CD4-positive, alpha-beta T cell (primary cell): ENCODE measurements at places on chromosomes 13 and 19.

- peak; percentile 13 for DNase-seq
These were observed 18.3 kb downstream of the PABPC3 start for GRCh38 chr13:25114220-25114619.

- DNase-seq = no peak
These were observed 209.9 kb downstream of the TEX29 start for GRCh38 chr13:111530137-111530870.

- DNase-seq = no peak
These were observed 775.9 kb upstream of the KLHL1 start for GRCh38 chr13:70884196-70884595.

DNA sequence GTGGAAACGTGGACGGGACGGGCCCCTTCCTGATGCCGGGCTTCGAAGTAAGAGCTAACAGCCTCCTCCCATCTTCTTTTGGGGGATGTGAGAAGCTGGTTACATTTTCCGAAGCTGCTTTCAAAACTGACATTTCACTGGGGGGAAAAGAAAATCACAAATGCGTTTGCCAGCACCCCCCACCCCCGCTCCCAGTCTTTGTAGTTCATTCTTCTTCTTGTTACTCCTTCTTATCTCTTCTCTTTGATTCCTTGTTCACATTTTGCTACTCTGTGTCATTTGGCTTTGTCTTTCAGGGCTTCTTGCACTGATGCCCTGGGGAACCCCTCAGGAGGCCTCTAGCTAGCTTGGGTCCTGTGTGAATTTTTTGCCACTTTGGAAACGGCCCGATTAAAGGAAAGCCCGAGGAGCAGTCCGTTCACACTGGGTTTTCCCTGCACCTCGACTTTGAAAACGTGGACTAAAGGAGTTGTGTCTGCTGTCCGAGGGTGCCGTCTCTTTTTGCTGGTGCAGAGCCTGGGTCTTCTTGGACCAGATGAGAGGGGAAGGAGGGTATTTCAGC is 1.3 kb downstream of the CARM1 start:
- DNase-seq = no peak

DNA sequence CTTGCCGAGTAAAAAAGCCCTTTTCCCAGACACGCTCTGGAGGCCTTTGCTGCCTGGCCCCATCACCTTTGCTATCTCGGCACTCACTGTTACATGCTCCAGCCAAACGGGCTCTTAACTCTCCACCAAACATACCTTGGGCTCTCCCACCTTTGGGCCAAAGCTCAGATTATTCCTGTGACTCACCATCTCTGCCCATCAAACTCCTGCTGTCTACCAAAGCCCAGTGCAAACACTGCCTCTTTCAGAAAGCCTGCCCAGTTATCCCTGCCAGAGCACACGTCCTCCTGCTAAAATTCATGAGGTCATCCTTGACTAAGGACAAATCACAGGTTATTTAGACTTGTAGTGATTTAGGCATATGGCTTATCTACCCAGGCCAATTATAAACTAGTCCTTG is 48.1 kb upstream of the SERPINE3 start:
- DNase-seq = no peak

DNA sequence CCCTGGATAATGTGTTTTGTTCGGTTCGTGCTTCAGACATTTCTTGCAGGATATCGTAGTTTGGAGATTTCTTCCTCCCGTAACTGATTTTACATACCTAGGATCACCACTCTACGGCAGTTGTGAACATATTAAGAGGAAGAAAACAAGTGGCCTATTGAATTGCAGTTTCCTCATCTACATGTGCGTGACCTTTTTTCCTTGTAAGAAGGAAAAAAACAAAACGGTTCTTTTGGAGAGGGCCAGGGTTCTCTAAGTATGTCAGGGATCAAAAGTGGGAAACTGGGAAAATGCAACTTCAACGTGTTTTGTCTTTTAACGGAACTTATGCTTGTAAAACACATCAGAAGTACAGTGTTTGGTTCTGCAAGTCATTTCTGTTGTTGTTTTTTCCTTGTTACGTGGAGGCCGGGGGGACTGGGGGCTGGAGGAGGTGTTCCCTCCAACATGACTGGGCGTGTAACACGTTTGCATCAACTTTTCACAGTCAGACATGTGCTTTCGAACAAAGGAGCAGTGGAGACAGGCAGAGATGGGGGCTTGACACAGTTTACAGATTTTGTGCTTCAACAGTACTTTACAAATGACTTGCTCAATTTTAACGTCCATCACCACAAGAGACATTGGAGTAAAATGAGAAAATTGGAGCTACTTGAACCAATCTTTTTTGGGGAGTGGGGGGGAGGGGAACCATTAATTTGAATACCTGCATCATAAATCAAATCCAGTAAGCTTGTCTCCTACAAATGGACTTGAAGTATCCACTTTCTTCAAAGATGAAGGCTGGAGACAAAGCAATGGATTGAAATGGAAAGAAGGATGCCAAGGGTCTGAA is 3.8 kb downstream of the ZC3H4 start:
- DNase-seq = peak; percentile 32

DNA sequence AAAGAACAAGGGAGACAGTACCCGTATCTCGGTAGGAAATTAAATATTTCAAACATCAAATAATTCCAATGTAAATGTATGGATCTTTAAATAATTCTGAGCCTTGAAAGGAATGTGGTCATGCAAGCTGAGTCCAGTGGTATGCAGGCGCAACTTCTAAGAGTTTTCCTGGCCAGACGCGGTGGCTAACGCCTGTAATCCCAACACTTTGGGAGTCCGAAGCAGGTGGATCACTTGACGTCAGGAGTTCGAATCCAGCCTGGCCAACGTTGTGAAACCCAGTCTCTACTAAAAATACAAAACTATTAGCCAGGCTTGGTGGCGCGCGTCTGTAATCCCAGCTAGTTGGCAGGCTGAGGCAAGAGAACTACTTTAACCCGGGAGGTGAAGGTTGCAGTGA is 1.1 kb upstream of the ZNF845 start:
- no peak for DNase-seq

- DNase-seq = no peak
These were observed 123.9 kb upstream of the VSTM2B start for GRCh38 chr19:29401712-29402421.

GRCh38 chr19:5580161-5580571 is 12.4 kb upstream of the TINCR start:
- no peak for DNase-seq

GRCh38 chr13:35780613-35781012 is 304.1 kb upstream of the MAB21L1 start:
- DNase-seq = no peak

- no peak for DNase-seq
These were observed 640.7 kb downstream of the LIG4 start for GRCh38 chr13:107574517-107575210.

- DNase-seq = no peak
These were observed at the start of gene NCAN for GRCh38 chr19:19211499-19212420. TSS of gene NCAN (plus strand) at chr19:19211958. CDS start at chr19:19216954, 4,996 bp downstream.

DNA sequence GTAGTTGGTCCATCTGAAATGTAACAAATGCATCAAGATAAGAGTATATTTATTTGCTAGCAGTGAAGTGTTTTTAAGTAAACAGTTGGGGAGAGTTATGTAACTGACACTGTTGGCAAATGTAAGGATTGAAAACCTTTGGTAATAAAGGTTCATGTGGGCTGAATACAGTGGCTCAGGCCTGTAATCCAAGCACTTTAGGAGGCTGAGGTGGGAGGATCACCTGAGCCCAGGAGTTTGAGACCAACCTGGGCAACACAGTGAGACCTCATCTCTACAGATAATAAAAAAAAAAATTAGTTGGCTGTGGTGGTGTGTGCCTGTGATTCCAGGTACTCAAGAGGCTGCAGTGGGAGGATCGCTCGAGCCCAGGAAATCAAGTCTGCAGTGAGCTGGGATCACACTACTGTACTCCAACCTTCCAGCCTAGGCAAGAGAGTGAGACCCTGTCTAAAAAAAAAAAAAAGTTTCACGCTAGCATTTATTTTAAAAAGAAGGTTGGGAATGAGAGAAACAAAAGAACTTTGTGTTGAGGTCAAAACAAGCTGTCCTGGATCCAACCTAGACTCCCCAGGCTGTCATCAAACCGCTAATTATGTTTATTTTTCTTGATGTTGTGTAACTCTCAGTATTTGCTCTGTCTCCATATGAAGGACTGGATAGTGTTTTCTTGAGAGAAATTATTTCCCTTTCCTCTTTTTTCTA is 20.7 kb downstream of the SETDB2 start:
- DNase-seq = no peak

- DNase-seq = no peak
These were observed 11.9 kb upstream of the GDF15 start for GRCh38 chr19:18373892-18374629.

DNA sequence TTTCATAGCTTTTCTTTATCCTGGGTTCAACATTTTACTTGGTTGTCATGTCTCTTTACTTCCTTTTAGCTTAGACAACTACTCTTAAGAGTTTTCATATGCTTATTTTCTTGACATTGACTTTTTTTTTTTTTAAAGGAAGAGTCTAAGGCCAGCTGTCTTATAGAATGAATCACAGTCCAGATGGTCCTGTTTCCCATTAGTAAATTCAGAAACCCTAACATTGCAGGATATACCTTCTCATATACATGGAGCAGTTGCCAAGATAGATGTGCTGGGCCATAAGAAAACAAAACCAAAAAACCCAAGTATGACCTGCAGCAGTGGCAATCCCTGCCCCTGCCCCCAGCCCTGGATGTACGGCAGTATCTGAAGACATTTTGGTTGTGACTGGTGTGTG is 72.8 kb downstream of the COG3 start:
- no peak for DNase-seq

DNA sequence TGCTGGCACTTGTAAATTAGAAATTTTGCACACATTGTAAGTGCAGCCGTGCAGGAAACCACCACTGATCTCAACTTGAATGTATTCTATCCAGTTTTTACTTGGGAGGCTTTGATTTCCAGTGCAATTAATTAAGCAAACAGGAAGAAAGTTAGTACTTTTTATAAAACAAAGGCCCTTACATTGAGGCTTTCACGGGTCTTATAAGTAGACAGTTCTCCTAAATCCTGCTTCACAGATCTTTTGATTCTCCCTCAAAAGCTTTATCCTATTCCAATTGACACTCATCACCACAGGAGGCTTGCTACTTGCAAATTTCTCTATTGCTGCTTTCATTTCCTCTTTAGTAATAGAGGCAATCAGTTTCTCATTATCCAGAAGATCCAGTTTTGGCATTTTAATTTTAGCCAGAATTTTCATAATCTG is 90.1 kb downstream of the ERCC5 start:
- no peak for DNase-seq

GRCh38 chr19:45424191-45425058 is 708 bp upstream of the ERCC1 start:
- DNase-seq = no peak

DNA sequence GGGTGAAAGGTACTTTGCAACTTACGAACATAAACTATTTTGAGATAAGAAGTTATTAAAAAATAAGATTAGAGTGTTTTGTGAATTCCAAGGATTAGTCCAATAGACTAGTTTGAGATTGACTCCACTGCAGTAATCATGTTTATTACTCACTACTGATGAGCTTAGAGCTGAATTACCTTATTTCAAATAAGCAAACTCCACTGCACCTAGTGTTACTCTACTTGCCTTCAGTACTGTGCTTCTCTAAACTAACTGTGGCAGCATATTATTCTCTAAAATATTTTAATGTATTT is 111.7 kb downstream of the MIPEP start:
- no peak for DNase-seq

- DNase-seq = no peak
These were observed 5.1 kb upstream of the FXYD5 start for GRCh38 chr19:35149463-35149862.

- DNase-seq = no peak
These were observed 180.9 kb downstream of the PCCA start for GRCh38 chr13:100269837-100270236.

DNA sequence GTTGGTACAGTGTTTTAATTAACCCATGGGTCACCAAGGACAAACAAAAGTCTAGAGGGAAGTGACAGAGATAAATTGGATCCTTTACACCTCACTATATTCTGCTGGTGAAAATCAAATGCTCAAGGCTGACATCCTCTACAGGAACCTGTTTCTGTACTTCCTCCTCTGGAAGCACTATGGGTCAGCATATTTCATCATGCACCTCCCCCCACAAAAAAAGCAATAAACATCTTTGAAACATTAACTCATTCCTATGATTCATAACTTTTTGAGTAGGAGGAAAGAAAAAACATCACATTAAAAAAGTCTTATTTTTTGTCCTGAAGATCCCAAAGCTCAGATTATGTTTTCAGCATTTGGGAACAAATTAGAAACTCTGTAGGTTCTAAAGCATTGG is 588.3 kb upstream of the SGCG start:
- no peak for DNase-seq

GRCh38 chr19:48990400-48990799 is 2.7 kb downstream of the GYS1 start:
- no peak for DNase-seq

- DNase-seq = no peak
These were observed 7.3 kb downstream of the NOP53 start for GRCh38 chr19:47752440-47753211.

GRCh38 chr19:50564229-50565105 is 3.8 kb downstream of the LRRC4B start:
- DNase-seq = no peak

DNA sequence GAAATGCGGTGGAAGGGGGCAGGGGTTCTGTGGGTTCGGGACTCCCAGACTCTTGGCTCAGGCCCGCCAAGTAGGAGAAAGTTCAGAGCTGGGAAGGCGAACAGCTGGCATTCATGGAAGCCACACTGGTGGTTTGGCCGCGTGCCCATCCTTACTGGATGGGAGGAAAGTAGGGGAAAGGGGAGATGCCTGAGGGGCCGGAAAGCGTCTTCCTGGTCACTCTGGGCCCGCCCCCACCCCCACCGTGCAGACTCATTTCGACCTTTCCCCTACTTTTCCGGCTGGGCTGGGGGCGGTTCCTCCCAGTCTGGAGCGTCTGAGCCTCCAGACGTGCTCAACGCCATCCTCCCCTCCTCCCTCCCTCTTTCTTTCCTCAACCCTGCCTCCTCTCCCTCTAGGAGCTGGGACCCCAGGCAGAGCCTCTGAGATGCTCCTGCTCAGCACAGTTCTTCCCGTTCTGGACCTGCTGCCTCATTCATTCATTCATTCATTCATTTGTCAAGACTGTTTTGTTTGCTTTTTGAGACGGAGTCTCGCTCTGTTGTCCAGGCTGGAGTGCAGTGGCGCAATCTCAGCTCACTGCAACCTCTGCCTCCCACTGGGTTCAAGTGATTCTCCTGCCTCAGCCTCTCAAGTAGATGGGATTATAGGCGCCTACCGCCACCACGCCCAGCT is 3.5 kb downstream of the ANGPTL4 start:
- no peak for DNase-seq

DNA sequence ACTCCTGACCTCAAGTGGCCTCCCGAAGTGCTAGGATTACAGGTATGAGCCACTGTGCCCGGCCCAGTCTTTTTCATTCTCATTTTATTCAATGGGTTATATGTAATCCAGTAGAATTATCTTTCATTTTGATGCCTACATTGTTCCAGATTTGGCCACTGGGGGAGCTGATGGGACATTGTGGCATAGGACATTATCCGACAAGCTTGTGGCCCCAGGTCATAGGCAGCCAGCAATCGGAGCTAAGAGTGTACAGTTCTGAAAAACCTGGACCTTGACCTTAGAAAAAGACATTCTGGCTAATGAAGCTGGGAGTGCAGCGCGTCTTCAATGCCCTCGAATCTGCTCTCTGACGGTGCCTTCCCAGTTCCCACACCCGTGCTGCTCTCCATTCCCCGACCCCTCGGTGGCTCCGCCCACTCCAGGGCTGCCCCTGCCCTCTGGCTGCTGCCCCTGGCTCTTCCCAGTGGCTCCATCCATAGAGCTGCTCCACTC is 108.7 kb downstream of the TEX29 start:
- peak; percentile 17 for DNase-seq

GRCh38 chr13:86172961-86173360 is 373.7 kb upstream of the SLITRK6 start:
- no peak for DNase-seq
